CD4-positive, alpha-beta T cell treated with Interleukin-2 at 100 ng/mL for 4 hours (primary cell): ENCODE measurements at places on chromosomes 3 and 15.

DNA sequence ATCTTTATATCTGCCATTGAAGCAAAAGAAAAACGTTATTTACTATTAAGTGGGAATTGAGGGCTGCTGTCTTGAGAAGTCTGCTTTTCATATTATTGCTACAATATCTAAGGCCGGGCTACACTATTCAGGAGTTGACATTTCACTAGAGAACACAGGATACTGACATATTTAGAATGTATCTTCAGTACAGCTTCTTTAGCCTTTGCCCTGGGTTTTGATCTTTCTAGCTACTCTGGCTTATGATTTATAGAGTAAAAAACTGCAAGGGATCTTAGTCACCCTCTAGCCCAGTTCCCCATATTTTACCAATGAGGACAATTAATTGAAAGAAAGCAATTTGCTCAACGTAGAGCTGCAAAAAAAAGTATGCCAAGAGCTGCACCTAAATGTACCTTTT is 307.4 kb upstream of the DPPA4 start:
- no peak for DNase-seq

DNA sequence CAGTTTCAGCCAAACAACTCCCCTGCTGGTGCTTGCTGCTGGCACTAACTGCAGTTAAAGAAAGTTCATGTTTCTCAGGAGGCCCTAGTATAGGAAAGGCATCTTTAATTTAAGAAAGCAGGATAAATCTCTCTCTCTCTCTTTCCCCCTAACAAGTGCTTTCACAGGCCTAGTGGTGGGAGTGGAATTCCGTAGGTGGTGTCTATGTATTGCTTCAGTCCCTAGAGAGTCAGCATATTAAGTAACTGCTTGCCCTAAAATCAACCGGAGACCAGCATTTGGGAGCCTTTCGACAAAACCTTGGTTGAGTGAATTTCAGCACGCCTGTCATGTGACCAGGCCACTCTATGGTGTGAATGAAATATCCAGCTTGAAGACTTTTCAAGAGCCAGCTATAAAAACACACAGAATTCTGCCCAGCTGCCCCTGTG is 169.2 kb upstream of the TGFBR2 start:
- DNase-seq, result no peak

GRCh38 chr3:157274644-157275137 is 114.7 kb upstream of the CCNL1 start:
- no peak for DNase-seq

- DNase-seq, result no peak
These were observed 44.8 kb downstream of the SLC25A26 start for GRCh38 chr3:66265649-66266048.

GRCh38 chr3:129442947-129443346 is 2.9 kb downstream of the IFT122 start:
- no peak for DNase-seq

DNA sequence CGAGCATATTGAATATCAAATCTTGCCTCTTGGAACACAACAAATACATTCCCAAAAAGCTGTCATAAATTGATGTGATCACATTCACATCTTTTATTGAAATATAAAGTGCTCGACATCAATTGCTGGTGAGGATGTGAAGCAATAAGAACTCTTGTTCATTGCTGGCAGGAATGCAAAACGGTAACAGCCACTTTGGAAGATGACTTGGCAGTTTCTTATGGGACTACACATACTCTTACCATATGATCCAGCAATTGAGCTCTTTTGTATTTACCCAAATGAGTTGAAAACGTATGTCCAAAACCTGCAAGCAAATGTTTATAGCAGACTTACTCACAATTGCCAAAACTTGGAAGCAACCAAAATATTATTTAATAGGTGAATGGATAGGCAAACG is 234.9 kb downstream of the CACNA2D3 start:
- no peak for DNase-seq

- DNase-seq, result no peak
These were observed 56.8 kb downstream of the ZNF148 start for GRCh38 chr3:125318167-125318865.

- DNase-seq, result no peak
These were observed 58.5 kb downstream of the LPP start for GRCh38 chr3:188212308-188212969.
